Activated CD8-positive, alpha-beta memory T cell treated with anti-CD3 and anti-CD28 coated beads, Interleukin-2, amount 10 ng/mL, durations not matched to agents 7 days and 5 days (primary cell): ENCODE measurements at places on chromosomes 2 and 18. TPM values are rescaled to one million over a fixed set of nuclear protein-coding genes. Genes with fewer than 3 reads are reported as not detected.

LRRTM4 gene
- total RNA-seq = not detected

SH2D6 gene
- 0.52 TPM for total RNA-seq

NEURL3 gene
- 0.38 TPM for total RNA-seq

HOXD12 gene
- not detected for total RNA-seq

USP40 gene
- 8.7 TPM for total RNA-seq

CABYR gene
- total RNA-seq = 0.76 TPM

ABCG5 gene
- not detected for total RNA-seq

PAX8 gene
- 2.1 TPM for total RNA-seq

MROH2A gene
- total RNA-seq = not detected

OR6B2 gene
- not detected for total RNA-seq

HRH4 gene
- not detected for total RNA-seq

HOXD10 gene
- total RNA-seq = not detected

KLHL30 gene
- total RNA-seq = not detected

CCDC195 gene
- not detected for total RNA-seq

CCDC150 gene
- 18.6 TPM for total RNA-seq

UCN gene
- total RNA-seq = 2.6 TPM

LRATD1 gene
- total RNA-seq = not detected

RAB27B gene
- total RNA-seq = 3.5 TPM

TPGS2 gene
- total RNA-seq = 120 TPM

ATAD2B gene
- total RNA-seq = 26.8 TPM

C18orf32 gene
- total RNA-seq = 22.3 TPM

KCNJ3 gene
- not detected for total RNA-seq

LYPD6B gene
- not detected for total RNA-seq

ELOA2 gene
- total RNA-seq = not detected

KANSL1L gene
- total RNA-seq = 4.1 TPM

SULT1C4 gene
- total RNA-seq = not detected

ALLC gene
- total RNA-seq = not detected

ERICH2 gene
- not detected for total RNA-seq

CKAP2L gene
- total RNA-seq = 68.8 TPM

FTCDNL1 gene
- total RNA-seq = 1.8 TPM

AKAIN1 gene
- total RNA-seq = not detected

GAL3ST2 gene
- not detected for total RNA-seq

GKN1 gene
- total RNA-seq = not detected

NIFK gene
- 58.4 TPM for total RNA-seq

ASXL3 gene
- total RNA-seq = not detected

UGT1A6 gene
- total RNA-seq = not detected

CFAP65 gene
- total RNA-seq = not detected

FSIP2 gene
- total RNA-seq = 0.09 TPM

POTEC gene
- total RNA-seq = not detected

CLEC4F gene
- not detected for total RNA-seq

GFPT1 gene
- total RNA-seq = 21.7 TPM

CIDEA gene
- total RNA-seq = not detected

RAPGEF4 gene
- not detected for total RNA-seq

CAD gene
- 78.6 TPM for total RNA-seq

AQP12A gene
- not detected for total RNA-seq

TXNDC2 gene
- not detected for total RNA-seq

CCDC93 gene
- 36.9 TPM for total RNA-seq

SERPINB11 gene
- total RNA-seq = not detected

CXCR1 gene
- 1.4 TPM for total RNA-seq

IL1RN gene
- 1.8 TPM for total RNA-seq

KRTCAP3 gene
- total RNA-seq = 4.5 TPM

FAM124B gene
- 0.23 TPM for total RNA-seq
